ENCODE measurements at places on chromosomes 2 and 18.

- peak; percentile 53 for DNase-seq
These were observed 69.7 kb upstream of the DAPL1 start for GRCh38 chr2:158725441-158725891.

DNA sequence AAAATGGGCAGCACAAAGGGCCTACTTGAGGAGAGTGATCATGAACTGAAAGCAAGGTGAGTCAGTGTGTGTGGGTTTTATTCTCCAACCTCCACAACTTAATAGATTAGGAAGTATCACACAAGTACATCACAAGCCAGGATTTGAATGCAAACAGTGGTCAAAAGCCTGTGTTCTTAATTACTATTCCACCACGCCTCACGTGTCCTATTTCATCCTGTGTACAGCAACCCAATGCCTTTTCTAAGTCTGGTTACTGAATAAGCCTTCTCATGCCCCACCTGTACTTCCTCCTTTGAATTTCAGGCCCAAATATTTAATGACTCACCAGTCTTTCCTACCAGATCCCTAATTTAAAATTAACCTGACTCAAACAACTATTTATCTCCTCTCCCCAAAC lies 755.7 kb upstream of the SLC8A1 start:
- no peak for DNase-seq

DNA sequence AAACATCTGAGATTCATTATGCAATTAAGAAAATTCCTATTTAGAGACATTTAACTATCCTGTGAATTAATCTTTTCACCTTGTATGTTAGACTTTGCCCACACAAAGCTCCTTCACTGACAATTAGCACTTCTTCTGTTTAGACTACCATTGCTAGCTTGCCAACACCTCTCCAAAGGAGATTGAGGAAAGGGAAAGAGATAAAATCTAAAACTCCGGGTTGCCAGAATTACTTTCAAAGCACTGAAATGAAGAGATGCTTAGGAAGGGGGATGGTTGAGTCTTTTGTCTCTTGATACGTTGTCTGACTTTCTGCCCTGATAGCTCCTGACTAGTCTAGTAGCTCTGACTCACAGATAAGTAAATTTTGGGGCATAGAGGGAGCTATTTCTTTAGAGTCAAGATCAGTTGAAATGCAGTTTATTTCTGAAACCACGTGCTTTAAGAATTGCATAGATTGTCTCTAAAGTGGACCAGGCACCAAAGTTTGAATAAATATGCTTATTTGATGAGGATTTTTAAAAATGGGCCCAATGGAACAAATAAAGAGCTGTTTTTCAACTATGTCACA lies 74.1 kb upstream of the DSEL start:
- DNase-seq = no peak

DNA sequence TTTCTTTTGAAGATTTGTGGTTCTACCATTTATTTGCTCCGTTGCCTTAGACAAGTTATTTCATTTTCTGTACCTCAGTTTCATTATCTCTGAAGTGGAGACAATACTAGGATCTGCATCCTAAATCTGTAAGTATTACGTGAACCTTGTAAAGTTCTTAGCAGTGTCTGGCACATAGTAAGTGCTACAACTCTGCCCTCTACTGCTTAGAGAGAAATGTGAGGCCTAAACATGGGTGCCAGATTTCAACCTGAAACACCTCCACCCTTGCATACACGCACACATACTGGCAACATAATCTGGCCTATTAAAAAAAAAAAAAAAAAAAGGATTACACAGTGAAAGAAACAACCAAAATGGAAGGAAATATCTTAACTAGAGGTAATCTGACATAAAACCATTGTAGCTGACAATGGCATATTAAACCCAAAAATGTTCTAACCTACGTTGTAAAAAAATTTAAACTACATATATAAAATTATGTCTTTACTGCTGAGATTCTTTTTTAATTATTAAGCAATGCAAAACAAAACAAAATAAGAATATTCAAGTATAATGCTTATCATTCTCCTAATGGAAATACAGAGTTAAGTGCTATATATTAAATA lies 132.6 kb downstream of the MAP2 start:
- peak; percentile 24 for DNase-seq

GRCh38 chr18:41731884-41732283 lies 223.2 kb upstream of the PIK3C3 start:
- no peak for DNase-seq

- peak; percentile 30 for DNase-seq
These were observed 12.5 kb upstream of the TGOLN2 start for GRCh38 chr2:85340034-85340892.

- no peak for DNase-seq
These were observed 850.7 kb downstream of the CPS1 start for GRCh38 chr2:211407076-211407475.

GRCh38 chr2:166727095-166727494 lies 161.2 kb upstream of the XIRP2 start:
- no peak for DNase-seq

DNA sequence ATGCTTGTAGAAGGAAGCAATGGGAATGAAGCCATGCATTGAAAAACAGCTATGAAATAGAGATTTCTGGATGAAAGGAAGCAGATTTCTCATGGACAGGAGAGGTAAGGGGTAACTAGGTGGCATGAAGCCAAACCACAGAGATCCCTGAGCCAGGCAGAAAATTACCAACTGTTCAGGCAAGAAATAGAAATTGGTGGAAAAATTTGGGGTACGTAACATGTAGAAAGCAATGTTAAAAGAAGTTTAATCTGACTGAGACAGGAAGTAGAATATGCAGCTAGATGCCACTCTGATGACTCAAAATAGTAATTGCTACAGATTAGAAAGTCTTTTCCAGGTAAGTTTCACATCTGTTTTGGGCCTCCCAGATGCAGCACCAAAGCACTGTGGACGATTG lies 928.5 kb upstream of the CELF4 start:
- DNase-seq = no peak

- no peak for DNase-seq
These were observed 20.1 kb upstream of the CD207 start for GRCh38 chr2:70855667-70856066.

DNA sequence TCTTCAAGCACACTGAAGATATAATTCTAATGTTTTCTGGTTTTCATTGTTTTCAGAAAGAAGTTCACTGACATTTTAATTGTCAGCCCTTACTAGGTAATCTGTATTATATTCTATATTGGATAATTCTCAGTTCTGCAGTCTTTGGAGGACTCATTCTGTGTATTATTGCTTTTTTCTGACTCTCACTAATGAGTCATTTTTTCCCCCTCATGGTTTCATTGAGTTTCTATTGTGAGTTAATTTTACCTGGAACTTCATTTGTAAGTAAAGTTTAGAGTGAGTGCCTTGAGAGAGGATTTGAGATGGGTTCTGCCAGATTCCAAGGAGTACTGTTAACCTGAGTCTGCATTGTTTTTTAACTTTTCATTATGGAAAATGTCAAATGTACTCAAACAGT lies 90.4 kb upstream of the LYPD1 start:
- DNase-seq = no peak

DNA sequence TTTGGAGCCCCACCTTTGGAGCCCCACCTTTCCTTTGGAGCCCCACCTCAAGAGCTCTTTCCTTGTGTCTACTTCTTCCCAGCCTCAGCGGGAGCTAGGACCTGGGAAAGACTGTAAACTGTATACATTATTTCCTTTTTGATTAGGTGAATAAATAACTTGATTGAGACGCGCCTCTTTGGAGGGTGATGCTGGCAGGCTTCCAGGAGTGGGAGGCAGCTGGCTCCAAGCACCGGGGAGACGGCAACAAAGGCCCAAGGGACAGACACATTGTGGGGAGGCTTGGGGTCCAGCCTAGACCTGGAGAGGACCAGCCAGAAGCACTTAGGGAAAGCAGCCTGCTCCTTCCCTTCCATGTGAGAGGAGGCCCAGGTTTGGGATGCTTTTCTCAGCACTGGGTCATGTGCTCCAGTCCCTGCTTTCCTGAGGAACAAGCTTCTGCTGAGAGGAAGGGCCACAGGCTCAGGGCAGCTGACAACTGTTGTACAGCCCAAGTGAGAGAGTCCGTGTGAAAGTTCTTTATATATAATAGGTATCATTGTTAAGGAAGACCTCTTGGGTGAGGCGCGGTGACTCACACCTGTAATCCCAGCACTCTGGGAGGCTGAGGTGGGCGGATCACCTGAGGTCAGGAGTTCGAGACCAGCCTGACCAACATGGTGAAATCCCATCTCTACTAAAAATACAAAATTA lies 297.2 kb upstream of the SLC14A2 start:
- no peak for DNase-seq

- no peak for DNase-seq
These were observed 39.1 kb downstream of the FN1 start for GRCh38 chr2:215396595-215397313.

DNA sequence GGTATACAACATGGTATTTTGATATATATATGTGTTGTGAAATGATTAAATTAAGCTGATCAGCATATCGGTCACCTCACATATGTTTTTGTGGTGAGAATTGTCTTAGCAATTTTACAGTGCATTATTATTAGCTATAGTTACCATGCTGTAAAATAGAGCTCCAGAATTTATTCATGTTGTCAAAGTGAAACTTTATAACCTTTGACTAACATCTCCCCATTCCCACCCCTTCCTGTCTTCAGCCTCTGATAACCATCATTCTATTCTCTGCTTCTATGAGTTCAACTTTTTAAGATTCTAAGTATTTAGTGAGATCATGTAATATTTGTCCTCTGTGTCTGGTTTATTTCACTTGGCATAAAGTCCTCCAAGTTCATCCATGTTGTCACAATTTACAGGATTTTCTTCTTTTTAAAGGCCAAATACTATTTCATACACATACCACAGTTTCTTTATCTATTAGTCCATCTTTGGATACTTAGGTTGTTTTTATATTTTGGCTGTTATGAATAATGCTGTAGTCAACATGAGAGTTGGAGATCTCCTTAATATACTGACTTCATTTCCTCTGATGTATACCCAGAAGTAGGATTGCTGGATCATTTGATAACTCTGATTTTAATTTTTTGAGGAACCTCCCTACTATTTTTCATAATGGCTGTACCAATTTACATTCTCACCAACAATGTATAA lies 30.3 kb downstream of the NCOA1 start:
- DNase-seq = no peak

GRCh38 chr2:174183076-174183475 lies 65.3 kb downstream of the OLA1 start:
- no peak for DNase-seq

DNA sequence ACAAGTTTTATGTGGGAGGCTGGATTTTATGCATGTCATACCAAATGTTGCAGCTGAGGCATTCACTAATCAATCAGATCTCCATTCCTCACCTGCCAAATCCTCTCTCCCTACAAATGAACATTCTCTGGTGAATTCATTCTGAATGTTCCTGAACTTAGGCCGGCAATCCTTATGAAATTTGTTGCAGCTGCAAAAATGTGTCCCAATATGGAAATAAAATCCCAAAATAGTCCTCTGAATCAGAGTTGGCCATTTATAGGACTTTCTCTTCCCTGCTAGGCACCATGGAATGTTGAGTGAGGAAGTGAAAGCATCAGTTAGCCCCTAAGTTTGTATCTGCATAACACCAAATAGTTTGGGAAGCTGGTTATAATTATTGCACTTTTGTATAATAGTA lies 25.6 kb downstream of the GCA start:
- DNase-seq = no peak

DNA sequence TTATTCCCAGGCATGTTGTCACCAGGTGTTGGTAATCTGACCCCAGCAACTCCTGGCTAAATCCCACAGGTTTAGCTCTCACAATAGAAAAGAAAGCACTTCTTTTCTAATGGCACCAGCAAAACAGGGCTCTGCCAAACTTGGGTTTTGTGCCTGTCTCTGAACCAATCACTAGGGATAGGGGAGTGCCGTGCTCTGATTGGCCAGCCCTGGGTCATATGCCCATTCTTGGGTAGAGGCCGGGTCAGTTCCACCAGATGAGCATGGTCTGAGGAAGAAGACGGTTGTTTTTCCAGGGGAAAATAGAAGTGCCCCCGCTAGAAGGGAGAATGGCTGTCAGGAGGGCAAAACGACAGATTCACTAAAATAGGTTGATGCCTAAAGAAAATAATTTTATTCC lies 14.7 kb downstream of the CDK15 start:
- no peak for DNase-seq

DNA sequence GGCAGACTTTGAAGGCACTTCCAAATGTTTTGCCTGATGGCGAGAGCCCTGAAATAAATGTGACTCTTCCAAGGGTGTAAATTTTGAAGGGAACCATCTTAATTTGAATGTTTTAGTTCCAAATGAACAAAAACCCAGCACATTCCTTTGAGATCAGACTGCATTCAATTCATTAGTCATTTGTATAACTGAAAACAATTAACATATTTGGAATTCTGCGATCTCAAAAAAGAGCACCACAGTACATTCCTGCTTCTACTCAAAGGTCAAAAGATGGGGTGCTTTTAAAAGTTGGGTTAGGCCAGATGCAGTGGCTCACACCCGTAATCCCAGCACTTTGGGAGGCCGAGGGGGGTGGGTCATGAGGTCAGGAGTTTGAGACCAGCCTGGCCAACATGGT lies 38.2 kb upstream of the CHRNA1 start:
- no peak for DNase-seq

DNA sequence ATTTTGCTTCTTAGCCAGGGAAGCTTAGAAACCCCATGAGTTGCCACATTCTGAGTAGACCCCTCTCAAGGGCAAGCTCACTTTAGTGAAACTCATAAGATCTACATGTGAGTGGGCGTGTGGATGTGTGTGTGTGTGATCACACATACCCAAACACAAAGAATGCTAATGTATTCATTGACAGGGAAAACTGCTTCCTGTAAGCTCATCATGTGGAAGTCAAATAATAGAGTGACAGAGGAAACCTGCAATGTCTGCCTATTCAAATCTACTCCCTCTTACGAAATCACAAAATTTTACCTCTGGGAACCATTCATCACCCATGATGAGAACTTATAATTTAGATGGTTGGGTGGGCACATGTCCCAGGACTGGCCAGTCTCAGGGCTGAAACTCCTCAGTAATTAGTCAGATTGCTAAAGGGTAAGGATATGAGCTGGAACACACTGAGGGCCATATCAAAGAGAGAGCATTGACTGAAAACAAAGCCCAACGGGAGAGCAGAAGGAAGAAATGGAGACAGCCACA lies 94.5 kb upstream of the CCDC150 start:
- no peak for DNase-seq

DNA sequence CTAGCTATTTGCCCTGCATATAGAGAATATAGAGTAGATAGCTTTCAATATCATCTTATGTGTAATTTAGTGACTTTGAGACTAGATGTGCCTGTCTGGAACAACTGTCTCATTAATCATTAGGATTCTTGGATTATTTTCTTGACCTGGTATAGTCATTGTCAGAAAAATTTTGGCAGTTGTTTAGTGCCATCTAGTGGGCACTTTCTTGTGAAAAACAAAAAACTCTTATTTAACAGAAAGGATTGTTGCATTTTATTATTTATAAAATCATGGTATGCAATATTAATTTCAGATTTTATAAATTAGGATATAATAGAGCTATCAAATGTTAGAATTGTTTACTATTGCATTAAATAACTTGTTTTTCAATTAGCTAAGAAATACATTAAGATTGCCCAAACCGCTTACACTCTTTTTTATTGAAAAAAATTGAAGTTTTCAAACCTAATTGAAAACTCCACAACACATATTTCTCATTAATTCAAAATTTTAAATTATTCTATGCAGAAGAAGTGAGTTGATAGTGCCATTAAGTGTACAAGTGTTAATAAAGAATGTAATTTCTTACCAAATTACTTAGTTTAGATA lies 80.3 kb downstream of the DYNAP start:
- DNase-seq = no peak

- no peak for DNase-seq
These were observed 369.0 kb downstream of the EPHA4 start for GRCh38 chr2:221203125-221203524.

- no peak for DNase-seq
These were observed 52.5 kb downstream of the SETBP1 start for GRCh38 chr18:44733069-44733753.

Data from DMS 273 treated with DMSO at 0.1 percent for 48 hours (cell line).